Midbrain (tissue), 1 donor: ENCODE measurements at places on chromosomes 13 and 19.

GRCh38 chr19:45164577-45165335 lies 4.0 kb upstream of the NKPD1 start:
- DNase-seq: no peak

- no peak for DNase-seq
Measured at GRCh38 chr13:28128926-28129325, 9.4 kb upstream of the PAN3 start.

DNA sequence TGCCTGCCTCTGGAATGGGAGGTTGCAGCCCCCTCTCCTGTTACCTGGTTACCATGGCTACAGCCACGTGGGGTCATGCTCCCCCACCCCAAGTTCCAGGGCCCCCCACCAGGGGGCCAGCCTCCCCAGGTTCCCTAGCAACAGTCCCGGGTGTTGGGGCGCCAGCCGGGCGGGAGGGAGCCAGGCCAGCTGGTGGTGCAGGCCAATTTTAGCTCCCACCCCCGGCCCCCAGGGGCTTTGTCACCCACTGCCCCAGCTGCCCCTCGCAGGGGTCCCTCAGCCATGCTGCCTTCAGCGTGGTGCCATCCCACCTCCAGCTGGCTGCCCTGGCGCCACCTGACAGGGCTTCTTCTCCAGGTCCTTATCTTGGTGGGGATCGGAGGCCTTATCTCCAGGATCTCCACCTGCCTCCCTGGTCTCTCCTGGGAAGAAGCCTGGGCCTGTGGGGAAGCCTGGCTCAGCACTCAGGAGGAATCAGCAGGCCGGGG lies 3.0 kb downstream of the MARK4 start:
- DNase-seq: no peak

DNA sequence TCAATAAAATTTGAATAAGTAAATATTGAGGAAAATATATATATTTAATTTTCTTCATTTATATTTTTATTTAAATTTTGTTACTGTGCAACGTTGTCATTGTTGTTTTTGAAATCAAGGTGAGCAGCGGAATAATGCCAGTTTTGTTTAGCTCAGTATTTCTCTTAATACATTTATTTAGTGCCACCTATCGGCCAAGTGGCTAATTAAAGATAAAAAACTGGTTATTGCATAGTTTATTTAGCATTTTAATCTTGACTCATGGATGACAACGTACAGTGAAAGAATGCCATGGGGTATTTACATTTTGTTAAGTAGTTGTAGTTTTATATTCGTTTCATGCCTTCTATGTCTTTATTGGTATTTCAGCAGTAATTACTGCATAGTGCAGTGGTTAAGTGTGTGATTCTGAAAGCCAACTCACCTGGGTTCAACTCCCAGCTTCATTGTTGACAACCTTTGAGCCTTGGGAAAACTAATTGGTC lies 265.9 kb downstream of the MYO16 start:
- DNase-seq: peak; percentile 28

- no peak for DNase-seq
Measured at GRCh38 chr19:1003283-1003682, 3.1 kb downstream of the GRIN3B start.

DNA sequence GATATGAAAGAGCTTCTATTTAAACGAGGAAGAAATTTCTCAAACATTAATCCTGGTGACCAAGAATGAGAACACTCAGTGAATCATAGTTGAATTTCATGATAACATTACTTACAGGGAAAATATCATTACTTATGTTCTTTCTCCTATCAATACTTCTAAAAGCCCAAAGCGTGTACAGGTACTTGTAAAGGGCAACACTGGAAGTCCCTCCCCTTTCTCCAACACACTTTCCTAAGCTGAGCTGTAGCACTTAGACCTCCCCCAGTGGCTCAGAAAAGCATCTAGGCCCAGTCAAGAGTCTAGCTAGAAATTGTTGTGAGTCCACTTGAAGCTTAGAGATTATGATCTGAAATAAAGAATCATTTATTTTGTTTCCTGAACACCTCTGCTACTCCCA lies 150.7 kb downstream of the ABCC4 start:
- DNase-seq: no peak

DNA sequence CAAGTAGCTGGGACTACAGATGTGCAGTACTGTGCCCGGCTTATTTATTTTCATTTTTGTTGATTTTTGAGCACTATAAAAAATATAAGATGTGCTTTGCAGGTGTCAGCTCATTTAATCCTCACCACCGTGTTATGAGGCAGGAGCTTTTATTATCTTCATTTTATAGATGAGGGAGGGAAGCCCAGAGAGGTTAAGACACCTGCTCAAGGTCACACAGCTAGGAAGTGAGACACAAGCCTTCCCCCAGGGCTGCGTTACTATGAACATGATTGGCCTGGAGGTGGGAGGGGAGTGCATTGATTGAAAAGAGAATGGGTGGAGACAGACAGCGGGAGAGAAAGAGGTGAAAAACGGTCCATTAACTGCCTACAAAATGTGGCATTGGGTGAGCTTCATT lies 7.2 kb downstream of the ANKRD24 start:
- no peak for DNase-seq

DNA sequence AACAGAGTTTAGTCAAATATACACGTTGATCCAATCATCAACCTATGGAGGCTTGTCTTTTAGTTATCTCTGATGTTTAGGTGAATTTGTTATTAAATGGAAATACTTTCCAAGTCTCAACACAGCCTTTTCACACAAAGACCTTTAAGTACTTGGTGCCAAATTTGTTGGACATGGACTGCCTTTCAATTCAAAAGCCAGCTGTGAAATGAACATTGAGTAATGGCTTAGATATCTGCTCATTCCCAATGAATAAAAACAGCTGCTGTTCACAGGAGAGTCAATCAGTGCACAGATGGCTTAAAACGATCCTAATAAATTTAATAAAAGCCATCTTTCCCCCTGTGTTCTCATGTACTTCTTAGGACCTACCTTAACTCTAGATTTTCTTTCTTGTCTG lies 19.9 kb upstream of the DHRS12 start:
- no peak for DNase-seq

- no peak for DNase-seq
Measured at GRCh38 chr19:48254529-48254970, 1.2 kb downstream of the CARD8 start.

- no peak for DNase-seq
Measured at GRCh38 chr19:1855828-1856255, 7.5 kb downstream of the KLF16 start.

GRCh38 chr13:24905242-24905641 lies 141.3 kb downstream of the RNF17 start:
- DNase-seq: no peak

DNA sequence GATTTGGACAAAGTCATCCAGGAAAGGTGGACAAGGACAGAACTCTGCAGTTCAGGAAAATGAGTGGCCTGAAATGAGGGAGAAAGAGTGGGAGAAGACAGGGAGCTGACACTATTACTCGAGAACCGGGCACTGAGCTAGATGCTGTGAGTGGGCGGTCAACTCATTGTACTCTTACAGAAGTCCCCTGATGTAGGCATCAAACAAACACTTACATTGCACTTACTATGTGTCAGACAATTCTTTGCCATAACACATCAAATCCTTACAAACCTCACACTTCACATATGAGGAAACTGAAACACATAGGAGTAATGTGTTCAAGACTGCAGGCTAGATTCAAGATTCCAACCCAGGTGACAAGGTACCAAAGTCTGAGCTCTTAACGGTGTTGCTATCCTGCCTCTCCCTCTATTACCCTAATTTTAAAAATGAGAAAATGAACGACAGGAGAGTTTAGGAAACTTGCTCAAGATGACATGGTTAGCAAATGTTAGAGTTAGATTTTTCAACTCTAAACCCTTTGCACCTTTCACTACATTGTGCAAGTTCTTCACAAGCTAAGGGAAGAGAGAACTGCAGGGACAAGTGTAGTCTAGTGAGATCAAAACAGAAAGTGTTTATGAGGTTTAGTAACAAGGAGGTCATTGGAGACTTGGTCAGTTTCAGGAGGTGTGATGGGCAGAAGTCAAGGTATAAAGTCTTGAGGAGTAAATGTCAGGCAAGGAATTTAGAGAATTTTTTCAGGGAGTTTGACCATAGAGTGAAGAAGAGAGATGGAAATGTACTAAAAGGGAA lies 4.9 kb upstream of the MEDAG start:
- DNase-seq: no peak

DNA sequence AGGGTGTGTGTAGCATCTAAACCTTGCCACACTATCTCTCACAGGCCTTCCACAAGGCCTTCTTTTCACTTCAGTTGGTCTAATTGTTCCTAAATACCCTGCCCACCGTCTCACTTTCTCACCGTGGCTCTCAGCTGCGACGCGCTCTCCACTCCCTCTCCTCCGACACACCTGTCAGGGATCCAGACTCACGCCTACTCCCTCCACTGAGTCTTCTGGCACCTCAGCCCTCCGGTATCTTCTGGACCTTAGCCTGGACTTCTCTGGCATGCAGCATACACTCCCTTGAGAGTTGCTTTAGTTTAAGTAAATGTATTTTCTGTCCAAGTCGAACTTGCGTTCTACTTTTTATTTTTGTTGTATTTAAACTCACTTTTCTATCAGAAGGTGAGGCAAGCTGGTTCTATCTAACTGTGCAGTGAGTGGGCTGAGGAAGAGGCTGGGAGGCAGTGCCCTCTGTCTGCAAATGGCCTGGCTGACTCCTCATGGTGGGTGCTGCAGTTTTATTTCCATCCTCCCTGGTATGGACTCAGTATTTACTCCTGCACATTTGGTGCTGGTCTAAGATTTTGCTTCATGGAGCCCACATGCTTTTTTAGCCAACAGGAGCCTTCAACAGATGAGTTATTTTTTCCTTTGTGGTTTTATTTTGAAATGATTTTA lies 28.5 kb upstream of the ARGLU1 start:
- DNase-seq: no peak

DNA sequence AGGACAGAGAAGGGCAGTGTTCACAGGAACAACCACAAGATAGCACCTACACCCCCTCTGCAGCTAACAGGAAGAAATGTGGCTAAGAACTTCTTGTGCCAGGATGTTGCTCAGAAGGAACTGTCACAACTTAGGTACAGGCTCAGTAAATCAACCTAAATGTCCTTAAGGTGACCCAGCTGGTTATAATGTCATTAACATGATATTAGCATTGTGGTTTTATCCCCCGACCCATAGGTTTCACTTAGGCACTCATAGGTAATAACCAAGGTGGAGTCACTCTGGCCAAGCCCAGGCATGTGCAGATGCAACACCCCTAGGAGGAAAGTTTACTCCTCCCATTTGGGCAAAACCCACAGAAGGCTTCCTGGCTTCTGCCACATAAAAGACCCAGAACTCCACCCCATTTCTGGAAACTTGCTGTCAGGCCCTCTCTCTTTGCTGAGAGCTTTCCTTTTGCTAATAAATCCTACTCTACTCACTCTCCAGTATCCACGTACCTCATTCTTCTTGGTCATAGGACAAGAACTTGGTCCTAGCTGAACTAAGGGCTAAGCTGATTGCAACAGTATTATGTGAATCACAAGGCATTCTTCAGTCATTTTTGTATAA lies 951.3 kb downstream of the SLITRK5 start:
- DNase-seq: no peak

- DNase-seq: peak; percentile 42
Measured at GRCh38 chr19:49119411-49120324, at the start of gene PPFIA3. PPFIA3 (plus strand) TSS chr19:49119544; CDS start chr19:49127874, 8,330 bp downstream.

- DNase-seq: peak; percentile 19
Measured at GRCh38 chr19:43524922-43525835, 1.8 kb downstream of the ETHE1 start.

DNA sequence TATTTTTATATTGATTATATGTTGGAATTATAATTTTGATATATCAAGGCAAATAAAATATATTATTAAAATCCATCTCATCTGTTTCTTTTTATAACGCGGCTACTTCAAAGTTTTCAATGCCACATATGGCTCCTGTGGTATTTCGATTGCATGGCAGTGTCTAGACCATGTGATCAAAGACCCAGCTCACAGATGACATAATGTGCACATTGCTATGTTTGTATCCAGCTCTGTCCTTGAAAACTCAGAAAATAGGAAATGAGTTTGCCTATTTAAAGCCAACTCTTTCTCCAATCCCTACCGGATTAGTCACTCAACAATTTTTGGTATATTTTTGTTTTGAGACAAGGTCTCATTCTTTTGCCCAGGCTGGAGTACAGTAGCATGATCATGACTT lies 26.2 kb downstream of the TMTC4 start:
- DNase-seq: no peak

DNA sequence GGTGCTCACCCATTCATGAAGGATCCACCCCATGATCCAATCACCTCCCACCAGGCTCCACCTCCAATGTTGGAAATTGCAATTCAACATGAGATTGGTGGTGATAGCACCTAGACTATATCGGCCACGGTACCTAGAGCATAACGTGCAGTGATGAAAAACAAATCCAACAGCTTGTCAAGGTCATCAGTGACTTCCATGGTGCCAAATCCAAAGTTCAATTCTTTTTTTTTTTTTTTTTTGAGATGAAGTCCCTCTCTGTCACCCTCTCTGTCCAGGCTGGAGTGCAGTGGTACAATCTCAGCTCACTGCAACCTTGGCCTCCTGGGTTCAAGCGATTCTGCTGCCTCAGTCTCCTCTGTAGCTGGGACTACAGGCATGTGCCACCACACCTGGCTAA lies 17.1 kb upstream of the ACP7 start:
- no peak for DNase-seq

GRCh38 chr19:6801485-6802086 lies 29.1 kb downstream of the VAV1 start:
- DNase-seq: no peak

DNA sequence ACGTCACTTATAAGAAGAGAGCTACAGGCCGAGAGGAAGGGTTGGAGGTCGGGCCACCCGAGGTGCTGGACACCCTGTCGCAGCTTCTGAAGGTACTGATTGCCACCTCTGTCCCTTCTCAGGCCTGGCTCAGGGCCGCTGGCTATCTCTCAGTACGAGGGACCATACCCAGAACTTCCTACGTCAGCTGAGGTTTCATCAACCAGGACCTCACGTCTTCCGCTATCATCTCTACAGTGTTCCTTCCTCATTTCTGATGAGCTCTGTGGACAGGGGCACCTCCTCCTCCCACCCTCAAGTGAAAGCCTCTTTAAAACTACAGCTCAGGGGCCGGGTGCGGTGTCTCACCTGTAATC lies 58.2 kb upstream of the USE1 start:
- DNase-seq: no peak
